Retina (tissue), 1 donor: ENCODE measurements at places on chromosomes 7 and 10.

- no peak for DNase-seq
Measured at GRCh38 chr10:11429439-11430052, 181.9 kb downstream of the USP6NL start.

DNA sequence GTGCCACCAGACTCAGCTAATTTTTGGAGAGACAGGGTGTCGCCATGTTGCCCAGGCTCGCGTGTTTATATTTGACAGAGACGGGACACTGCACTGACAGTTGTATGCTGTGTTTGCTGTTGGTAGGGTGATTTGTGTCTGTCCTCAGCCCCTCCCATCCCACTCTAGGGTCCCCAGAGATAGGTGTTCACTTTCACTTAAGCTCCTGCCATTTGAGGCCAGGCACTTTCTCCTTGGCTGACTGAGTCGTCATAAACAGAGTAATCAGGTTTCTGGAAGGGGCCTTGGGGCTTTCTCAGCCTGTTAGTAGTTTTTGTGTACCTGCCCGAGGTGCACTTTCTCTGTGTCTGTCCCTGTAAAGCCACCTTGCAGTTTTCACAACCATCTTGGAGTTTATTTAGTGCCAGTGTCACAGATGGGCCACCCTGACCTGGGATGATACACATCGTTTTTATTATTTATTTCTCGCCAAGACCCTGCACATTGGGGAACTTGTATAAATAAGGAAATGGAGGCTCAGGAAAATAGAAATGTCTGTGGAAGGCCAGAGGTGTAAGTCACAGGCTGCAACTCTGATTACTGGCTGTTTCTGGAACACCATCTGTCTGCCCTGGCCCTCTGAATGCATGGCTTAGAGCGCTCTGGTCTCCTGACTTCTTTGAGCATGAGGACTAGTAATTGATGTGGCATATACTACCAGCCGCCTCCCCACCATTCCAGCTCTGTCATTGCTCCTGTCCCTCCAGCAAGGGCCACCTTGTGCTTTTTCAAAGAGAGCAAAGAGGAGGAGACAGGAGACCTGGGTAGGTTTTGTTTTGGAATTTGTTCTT, 81.9 kb upstream of the PDCD4 start:
- peak; percentile 52 for DNase-seq

- no peak for DNase-seq
Measured at GRCh38 chr7:26306790-26307189, 15.1 kb downstream of the SNX10 start.

DNA sequence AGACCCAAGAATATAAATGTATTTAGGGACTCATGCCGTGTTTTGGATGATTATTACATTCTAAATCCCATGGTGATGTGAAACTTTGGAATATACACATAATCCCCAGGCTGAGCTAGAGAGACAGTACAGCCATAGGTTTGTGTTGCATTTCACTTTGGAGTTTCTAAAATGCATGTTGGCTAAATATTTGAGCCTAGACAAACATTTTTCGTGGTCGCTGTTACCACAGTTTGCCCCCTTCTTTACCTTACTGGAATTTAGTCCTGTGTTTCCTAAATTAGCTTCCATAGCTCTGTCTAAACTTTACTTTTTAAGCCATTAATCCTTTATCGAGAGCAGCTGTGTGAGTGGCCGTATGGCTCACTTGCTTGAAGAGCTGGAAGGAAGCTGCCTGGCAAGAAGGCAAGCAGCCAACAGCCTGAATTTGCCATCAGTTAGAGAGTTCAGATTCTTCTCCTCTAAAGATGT, 192.0 kb downstream of the BICC1 start:
- no peak for DNase-seq

DNA sequence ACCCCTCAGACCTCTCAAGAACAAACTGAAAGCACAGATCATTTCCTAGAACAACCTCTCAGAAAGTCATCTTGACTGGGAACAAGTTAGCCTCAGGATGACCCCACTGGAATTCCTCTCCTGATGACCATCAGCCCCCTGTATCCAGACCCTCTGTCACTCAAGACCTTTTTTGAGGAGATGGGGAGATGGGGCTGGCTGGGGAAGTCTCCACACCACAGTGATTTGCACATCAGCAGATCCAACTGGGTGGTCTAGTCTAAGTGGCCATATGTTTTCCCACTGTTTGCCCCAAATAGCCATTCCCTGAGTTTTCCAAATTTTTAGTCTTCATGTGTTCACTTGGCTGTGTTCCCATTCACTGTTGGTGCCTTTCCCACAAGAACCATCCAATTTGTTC, 452.4 kb upstream of the NPVF start:
- no peak for DNase-seq

- no peak for DNase-seq
Measured at GRCh38 chr7:42456756-42457276, 219.8 kb upstream of the GLI3 start.

DNA sequence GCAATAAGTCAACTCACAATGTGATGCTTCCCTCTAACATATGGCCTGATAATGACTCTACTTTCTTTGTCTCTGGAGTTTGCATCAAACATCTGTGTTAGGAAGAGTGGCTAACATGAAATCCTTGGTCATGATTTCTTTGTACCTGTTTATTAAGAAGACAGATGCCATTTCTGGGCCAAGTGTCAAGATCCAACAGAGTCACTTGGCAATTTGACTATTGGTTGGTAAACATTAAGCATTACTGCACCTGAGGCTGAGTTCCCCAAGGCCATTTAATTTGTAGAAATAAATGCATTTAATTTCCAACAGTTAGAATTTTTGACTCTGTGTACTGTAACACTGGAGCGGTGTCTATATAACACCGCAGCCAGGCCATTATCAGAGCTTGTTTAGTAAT, 403.7 kb downstream of the GALNT17 start:
- no peak for DNase-seq

DNA sequence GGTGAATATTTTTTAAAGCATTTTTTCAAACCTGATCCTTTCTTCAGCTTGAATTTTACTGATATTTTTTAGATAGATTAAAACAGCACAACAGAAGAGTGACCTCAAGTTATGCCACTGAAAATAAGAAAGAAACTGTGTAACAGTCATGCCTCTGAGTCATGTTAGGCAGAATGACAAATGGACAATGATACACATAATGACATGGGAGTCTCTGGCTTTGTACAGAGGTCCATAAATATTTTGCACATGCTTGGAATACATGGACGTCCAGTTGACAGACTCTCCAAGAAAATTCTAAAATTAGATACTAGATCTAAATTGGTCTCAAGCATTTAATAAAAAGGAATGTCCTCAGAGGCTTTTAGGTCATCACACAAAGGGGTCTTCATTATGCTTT, 21.9 kb upstream of the SEMA3A start:
- DNase-seq: no peak

DNA sequence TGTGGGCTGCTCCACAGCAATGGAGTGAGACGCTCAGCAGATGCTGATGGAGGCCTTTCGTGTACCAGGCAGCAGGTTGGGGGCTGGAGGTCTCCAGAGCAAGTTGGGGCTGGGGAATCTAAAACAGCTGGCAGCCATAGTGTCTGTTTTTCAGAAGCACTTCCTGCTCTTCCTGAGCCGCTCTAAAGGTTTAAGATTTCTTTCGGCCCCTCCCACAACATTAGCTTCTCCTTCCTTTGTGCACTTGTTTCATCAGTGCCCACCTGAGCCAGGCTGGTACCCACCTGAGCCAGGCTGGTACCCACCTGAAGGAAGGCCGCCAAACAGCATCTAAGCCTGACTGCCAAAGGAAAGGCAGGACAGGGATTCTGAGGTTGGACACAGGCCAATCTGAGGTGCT, 18.4 kb upstream of the WAPL start:
- no peak for DNase-seq

- no peak for DNase-seq
Measured at GRCh38 chr7:44330331-44330730, 4.9 kb upstream of the CAMK2B start.

- DNase-seq: no peak
Measured at GRCh38 chr10:32882076-32882475, 76.0 kb downstream of the ITGB1 start.

GRCh38 chr10:122475100-122475499, 13.7 kb downstream of the HTRA1 start:
- no peak for DNase-seq

DNA sequence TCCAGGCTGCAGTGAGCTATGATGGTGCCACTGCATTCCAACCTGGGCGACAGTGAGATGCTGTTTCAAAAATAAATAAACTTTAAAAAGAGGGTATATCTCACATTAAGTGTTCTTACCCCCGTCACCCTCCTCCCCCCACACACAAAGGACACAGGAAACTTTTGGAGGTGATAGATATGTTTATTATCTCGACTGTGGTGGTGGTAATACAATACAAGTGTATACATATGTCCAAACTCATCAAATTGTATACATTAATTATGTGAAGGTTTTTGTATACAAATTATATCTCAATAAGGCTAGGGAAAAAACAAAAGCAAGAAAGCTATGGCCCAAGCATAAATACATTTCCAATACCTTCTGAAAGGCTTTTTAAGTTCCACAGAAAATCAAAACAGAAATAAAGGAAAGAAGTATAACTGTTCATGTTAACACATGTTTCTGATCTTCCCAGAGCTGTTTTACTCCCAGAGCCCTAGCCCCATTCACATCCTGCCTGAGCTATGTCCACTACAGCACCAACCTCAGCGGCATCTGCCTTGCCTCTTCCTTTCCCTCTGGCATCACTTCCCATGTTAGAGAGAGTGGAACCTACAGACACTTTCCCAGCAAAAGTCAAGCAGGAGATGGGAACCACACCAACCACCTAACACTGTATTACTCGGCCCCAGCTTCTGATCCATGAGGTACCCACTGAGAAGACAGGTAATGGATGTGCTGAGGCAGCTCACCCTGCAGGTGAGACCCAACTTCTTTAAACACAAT, 48.1 kb downstream of the SGMS1 start:
- no peak for DNase-seq

GRCh38 chr10:110784198-110784597, 87.5 kb upstream of the PDCD4 start:
- DNase-seq: no peak

DNA sequence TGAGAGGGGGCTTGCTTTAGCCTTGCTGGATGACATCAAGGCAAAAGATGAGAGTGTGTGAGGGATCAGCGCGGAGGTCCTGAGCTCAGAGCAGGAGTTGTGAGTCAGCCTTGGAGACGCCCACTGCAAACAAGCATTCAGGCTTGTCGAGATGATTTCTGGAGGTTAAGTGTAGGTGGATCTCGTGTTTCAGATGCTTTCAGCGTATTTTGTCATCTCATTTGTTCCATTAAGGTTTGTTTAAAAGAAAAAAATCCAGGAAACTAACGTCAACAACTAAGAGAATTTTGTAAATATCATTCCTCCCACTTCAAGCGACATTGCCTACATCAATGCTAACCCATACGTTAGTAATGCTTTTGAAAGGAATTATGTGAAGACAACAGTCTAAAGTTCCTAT, 715.4 kb upstream of the NRP1 start:
- DNase-seq: no peak

DNA sequence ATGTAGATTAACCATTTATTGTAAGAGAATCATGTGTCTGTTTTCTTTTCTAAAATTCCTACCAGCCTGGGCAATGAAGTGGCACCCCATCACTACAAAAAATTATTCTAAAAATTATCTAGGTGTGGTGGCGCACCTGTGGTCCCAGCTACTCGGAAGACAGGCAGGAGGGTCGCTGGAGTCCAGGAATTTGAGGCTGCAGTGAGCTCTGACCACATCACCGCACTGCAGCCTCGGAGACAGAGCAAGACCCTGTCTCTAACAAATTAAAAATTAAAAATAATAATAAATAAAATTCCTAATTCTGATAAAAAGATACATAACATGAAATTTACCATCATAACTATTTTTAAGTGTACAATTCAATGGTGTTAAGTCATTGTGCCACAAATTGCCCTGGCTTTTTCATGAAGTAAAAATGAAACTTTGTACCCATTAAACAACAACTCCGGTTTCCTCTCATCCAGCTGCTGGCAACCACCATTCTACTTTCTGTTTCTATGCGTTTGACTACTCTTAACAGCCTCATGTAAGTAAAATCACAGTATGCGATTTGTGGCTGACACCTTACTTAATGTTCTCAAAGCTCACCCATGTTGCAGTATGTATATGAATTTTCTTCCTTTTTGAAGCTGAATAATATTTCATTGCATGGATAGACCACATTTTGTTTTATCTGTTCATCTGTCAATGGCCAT, 20.6 kb upstream of the USP6NL start:
- no peak for DNase-seq

GRCh38 chr7:38842746-38843145, 66.2 kb downstream of the VPS41 start:
- DNase-seq: peak; percentile 22

DNA sequence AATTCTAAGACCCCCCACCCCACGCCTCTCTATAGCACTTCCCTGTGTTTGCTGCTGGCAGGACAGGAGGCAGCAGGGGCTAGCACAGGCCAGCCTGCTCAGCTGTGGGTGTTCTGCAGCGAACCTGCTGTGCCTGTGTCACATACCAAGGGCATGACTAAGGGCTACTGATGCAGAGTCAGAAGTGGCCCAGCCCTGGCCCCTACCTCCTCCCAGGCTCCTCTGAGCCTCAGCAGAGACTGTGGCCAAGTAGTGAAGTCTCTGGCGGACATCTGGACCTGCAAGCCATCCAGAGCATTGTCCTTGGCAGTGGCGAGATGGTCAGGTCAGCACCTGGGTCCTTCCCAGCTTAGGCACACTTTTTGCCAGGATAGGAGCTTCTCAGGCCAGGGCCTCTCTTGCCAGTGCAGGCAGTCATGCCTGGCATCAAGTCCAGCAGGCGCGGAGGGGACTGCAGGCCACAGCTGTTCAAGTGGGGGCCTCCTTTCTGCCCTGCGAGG, 116.3 kb upstream of the RET start:
- DNase-seq: no peak

- no peak for DNase-seq
Measured at GRCh38 chr10:124155781-124156435, 62.5 kb upstream of the CHST15 start.

- DNase-seq: no peak
Measured at GRCh38 chr10:51501396-51501795, 198.0 kb downstream of the CSTF2T start.

GRCh38 chr10:10609379-10609955, 408.2 kb upstream of the CELF2 start:
- DNase-seq: no peak

DNA sequence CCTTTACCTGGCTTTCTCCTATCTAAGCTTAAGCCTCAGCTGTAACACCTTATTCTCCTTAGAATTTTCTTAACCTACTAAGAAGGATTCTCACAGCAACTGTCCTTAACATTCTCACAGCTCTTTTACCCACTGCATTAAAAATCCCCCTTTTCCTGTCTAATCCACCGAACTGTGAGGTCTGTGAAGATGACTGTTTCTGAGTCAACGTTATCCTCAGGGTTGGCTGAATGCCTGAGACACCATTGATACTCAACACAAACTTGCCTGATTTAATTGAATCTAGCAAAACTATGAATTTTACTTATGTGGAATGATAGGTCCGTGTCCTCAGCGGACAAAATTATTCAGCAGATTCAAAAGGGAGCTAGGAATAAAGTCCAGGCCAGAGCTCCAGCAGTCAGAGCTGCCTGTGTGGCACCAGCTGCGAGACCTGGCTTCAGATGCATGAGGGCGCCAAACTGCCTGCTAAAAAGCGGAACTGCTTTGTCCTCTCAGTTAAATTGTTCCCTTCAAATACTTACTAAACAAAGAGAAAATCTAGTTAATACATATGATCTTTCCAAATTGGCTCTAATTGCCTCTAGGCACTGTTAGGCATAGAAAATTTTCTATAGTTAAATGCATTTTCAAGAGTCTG, 33.4 kb upstream of the VWDE start:
- peak; percentile 33 for DNase-seq

GRCh38 chr7:89914711-89915110, 239.6 kb upstream of the STEAP1 start:
- DNase-seq: peak; percentile 25

GRCh38 chr10:98286419-98286818, 18.4 kb upstream of the LOXL4 start:
- DNase-seq: no peak

- DNase-seq: no peak
Measured at GRCh38 chr10:48476279-48476982, 128.4 kb downstream of the ARHGAP22 start.
